ENCODE measurements at places on chromosomes 11 and 22.

DNA sequence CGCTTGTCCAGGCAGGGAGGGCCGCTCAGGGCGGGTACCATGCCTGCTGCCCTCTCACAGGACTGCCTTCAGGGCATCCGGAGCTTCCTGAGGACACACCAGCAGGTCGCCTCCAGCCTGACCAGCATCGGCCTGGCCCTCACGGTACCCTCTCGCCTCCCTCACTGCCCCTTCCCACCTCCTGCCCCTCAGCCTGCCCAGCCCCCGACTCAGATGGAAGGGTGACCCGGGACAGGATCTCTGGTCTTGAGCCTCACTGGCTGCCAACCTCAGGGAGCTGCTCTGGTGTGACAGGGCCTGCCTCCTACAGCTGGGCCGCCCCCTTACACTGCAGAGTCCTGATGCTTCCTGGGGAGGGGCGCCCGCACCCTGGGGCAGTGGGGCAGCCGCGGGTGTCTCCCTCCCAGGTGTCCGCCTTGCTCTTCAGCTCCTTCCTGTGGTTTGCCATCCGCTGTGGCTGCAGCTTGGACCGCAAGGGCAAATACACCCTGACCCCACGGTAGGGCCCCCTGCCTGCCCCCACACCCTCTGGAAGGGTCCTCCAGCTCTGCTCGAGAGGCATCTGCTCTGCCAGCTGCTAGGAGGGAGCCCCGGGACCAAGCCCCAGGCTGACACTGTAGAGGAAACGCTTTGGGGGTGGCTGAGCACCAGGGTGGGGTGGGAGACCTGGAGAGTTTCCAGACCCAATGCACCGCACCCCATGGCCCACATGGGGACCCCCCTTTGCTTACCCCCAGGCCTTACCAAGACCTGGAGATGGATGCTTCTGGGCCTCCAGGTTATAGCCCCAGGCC lies 14.6 kb downstream of the TSPAN32 start:
- DNase-seq = no peak

- DNase-seq = peak; percentile 78
Measured at GRCh38 chr11:131977854-131978253, 607.4 kb downstream of the NTM start.

DNA sequence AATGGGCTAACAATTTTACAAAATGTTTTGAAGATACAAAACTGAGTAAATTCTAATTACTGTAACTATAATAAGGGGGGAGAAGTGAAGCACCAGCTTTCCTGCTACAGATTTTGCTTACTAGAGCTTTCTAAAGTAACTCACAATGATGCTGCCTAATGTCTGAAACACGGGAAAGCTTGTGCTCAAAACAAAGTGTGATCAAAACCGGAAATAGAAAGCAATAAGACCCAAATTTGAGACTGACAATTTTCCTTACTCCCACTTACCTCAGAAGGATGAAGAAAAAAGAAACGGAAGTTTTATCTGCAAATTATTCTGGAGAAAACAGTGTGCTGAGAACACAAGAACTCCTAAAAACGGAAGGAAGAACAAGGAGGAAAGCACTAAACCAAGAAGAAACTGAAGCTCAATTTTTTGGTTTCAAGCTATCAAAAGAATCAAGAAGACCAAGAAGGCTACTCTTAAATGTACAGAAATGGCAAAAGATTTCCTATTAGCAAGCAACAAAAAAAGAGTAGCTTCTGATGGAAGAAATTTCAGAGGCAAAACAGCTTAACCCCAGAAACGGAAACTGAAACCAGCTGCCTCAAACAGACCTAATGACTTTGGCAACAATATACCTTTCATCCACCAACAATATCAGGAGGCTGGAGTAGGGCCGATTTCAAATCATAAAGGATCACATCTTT lies 33.4 kb downstream of the AMBRA1 start:
- DNase-seq = no peak

GRCh38 chr22:30396871-30397655 lies at the start of gene SEC14L2:
Gene SEC14L2 (plus strand): TSS chr22:30397018. CDS start chr22:30397117, 99 bp downstream.
- peak; percentile 69 for DNase-seq

- DNase-seq = no peak
Measured at GRCh38 chr22:45852826-45853225, 124.1 kb downstream of the WNT7B start.

- no peak for DNase-seq
Measured at GRCh38 chr22:20380486-20380885, 13.5 kb upstream of the ZNF74 start.

GRCh38 chr22:47056776-47057470 lies 294.5 kb downstream of the TBC1D22A start:
- DNase-seq = no peak

DNA sequence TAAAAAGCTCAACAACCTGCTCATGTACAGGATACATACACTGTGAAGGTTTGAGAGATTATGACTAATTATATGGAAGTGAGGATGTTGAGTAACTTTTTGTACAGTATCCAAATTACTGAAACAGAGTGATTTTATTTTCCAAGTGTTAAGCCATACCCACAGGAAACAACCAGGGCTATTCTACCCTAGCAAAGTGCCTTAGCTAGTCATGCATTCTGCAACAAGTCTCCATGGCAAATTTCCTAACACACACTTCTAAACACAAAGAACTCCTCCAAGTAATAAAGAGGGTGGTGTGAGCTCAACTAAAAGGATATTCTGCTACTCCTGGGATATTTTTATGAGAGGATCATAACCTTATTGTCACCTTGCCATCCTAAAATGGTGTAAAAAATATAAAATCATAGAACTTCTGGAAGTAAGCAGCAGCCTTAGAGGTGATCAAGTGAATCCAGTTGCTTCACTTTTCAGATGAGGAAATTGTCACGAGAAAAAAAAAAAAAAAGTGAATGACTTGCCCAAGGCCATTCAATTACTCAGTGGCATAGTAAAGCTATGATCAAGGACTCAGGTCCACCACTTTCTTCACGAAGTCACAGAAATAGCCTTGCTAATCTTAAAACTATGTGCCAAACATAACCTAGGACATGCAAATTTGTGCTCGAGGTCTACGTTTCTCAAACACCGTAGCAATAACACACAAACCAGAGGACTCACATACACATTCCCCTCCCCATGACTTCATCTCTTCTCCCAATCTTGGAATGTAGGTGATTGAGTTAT lies 4.2 kb downstream of the LGR4 start:
- DNase-seq = peak; percentile 68

GRCh38 chr11:27700351-27701301 lies at the start of gene BDNF:
Gene BDNF (minus strand): TSS chr11:27700455. CDS start chr11:27658564, 41,891 bp downstream.
- peak; percentile 65 for DNase-seq

GRCh38 chr11:11988681-11989261 lies 19.7 kb downstream of the DKK3 start:
- peak; percentile 28 for DNase-seq

DNA sequence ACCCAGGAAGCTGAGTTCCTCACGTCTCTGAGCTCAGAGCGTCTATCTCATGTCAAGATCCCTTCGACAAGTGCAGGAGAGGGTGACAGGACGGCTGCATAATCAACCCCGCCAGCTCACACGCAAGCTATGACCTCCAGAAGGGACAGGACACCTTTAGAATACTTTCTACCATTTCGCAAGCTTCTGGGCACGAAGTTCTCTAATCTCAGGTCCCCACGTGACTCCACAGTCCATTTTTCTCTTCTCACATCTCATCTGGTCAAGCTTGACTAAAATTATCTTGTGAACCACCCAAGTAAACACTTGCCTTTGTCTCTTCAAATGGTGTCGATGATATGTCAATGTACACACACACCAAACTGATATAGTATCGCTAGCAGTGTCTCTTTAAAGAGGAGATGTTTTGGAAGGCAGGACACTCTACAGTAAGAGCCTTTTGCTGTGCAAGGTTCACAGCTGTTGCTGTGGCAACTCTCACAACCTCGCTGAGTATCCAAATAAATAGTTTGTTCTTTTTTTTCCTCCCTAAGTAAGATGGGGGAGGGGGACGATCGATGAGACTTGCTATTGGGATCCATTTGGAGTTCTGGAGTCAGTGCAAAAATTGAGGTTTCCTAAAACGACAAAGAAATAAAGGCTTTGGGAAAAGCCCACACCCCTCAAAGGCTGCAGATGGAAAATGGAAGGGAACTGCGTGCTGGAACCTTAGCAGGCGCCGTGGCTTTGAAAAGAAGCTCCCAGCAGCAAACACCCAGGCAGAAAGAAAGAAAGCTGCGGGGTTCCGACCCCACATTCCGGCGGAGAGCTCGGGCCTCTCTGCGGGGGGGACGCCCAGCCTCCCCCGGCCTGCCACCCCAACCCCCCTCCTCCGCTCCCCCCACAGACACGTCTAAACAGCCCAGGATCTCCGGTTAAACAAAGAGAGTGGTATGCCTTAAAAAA lies 215.4 kb upstream of the UBASH3B start:
- peak; percentile 13 for DNase-seq

DNA sequence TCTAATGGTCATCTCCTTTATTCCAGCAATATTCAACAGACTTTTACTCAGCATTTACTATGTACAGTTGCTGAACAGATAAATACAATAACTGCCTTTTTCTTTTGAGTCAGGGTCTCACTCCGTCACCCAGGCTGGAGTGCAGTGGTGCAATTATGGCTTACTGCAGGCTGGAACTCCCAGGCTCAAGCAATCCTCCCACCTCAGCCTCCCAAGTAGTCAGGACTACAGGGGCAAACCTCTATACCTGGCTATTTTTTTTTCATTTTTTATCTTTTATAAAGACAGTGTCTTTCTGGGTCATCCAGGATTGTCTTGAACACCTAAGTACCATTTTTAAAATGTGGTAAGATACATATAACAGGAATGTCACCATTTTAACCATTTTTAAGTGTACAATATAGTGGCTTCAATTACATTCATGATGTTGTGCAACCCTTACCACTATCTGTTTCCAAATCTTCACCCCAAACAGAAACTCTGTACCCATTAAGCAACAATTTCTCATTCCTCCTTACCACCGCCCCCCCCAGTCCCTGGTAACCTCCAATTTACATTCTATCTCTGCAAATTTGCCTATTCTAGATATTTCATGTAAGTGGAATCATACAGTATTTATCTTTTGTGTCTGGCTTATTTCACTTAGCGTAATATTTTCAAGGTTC lies 67.8 kb downstream of the MIAT start:
- DNase-seq = no peak

- DNase-seq = no peak
Measured at GRCh38 chr22:26466196-26466595, 17.4 kb downstream of the HPS4 start.

DNA sequence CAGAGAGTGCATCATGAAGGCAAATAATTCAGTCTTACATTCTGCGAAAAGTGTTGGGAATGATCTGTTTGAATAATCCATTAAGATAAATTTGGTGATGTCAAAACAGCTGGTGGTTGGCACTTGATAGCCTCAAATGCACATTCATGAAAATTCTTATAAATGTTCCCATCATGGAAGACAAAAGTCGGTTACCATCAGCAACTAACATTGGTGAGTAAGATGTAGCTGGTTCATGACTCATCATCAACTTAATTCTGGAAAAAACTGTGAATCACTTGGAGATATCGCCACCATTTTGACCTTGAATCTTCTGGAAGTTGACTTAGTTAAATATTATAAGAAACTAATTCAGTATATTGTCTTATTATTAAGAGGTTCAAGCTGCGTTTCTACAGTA lies 11.2 kb downstream of the CRYBB1 start:
- peak; percentile 68 for DNase-seq

All from fibroblast of skin of back (primary cell).